ENCODE measurements at places on chromosomes 6 and 20.

DNA sequence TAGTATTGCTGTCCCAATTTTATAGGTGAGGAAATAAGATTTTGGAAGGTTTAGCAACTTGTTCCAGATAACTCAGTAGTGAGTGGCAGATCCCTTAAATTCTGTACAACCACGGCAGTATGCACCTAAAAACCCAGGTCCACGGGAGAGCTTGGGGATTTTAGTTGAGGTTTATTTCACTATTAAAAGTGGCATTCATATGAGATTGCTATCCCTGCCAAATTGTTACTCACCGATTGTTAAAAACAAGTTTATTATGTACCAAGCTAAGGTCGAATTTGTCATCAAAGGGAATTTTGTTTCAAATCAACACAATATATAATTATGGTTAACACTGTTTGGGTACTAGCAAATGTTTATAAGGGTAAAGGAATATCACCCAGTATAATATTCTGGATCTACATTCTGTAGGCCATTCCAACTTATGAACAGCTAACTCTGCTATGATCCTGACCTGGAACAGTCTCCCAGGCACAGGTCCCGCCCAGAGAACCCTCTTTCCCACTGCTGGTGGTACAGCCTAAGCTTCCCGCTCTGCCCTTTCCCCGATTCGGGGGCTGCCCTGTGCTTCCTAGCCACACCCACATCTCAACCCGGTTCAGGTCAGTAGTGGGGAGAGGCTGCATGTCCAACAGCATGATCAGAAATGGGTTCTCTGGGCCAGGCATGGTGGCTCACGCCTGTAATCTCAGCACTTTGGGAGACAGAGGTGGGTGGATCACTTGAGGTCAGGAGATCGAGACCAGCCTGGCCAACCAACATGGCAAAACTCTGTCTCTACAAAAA is 24.9 kb downstream of the GPLD1 start:
- no peak for DNase-seq

DNA sequence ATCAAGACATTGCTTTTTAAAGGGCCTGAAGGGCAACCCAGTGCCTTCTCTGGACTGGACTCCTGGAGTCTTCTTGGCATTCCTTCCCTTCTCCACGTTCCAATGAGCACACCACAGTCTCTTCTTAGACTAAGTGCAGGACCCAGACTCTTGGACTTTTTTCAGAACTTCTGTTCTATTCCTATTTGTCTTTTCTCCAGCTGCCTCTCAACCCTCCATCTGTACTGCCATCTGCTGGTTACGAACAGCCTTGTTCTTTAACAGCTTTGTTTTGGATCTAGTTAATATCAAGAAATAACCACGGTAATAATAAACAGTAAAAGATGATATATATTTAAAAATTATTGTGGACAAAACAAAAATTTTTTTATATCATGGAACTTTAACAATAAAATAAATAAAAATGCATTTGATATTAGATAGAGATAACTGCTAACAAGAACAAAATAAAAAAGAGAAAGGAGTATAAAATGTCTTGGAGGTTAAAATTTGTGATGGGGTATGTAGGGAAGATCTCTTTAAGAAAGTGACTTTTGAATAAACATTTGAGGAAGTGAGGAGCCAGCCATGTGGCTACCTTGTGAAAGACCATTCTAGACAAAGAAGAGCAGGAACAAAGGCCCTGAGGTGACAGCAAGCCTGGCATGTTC is 105.1 kb upstream of the HCRTR2 start:
- DNase-seq = no peak

DNA sequence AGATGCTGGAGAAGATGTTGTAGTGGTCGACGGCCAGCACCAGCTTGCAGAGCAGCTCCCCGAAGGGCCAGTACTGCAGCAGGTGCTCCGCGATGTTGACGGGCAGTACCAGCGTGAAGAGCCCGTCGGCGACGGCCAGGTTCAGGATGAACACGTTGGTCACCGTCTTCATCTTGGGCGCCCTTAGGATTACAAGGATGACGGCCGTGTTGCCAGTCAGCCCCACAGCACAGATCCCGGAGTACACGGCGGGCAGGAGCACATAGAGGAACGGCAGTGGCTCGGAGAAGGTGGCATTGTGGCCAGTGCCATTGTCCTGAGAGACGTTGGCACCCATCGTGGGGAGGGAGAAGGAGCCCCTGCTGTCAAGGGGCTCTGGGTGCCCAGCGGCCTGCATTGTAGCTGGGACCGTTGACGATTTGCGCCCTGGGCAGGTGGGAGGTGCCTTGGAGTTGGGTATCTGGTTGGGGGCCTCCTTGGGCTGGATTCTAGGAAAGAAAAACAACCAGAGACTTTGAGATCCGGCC is 867 bp downstream of the NPBWR2 start:
- DNase-seq = no peak

DNA sequence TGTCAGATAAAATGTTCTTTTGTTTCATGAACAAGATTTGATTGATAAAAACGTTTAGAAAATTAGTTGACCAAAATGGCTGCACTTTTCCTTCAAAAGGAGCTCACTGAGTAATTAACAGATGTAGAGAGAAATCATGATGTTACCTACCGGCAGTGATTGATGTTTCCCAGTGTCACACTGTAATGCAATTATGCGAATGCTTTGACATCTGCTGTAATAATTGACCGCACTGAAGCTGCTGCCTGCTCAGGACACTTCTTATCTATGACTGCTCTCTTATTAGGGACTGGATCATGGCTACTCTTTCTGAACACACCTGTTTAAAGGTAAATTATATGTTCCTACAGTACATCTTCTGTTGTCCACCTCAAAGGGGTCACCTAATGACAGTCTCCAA is 94.6 kb downstream of the GPR63 start:
- DNase-seq = no peak

GRCh38 chr6:11179419-11180202 is 52.9 kb downstream of the NEDD9 start:
- no peak for DNase-seq

DNA sequence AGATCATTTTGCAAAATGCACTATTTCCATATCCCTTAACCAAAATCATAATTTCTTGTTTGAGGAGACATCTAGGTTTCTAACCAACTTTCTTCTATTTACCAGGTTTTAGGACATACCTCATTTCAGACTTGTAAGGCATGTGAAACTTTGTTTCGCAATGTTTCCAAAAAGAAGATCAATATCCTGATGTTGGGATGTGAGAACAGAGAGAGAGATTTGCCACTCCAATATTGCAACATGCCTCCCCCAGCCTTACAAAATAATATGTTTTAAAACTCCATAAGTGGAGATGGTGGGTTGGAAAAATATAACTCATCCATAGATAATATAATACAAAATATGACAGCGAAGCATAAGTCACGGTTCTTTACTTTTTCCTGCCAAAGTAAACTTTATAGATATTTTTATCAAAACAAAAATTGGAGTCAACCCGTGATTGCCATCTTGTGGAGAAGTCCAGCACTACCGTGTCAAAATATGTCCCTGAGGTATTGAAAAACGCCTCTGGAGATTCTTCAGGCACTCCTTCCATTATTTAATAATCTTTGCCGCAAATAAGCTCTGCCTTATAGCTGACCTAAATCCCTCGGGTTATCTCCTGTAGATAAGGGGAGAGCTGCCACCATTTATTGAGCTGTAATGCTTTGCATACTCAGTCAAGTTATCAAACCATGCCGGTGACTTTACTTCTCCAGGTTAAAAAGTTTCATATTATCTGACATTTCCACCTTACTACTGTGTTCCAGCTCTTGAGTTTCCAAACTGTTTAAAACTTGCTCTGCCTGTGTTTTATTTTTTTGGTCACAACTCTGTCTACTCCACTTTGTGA is 534.2 kb downstream of the HACE1 start:
- DNase-seq = no peak

GRCh38 chr20:58722877-58723627 is 30.5 kb downstream of the NPEPL1 start:
- no peak for DNase-seq

DNA sequence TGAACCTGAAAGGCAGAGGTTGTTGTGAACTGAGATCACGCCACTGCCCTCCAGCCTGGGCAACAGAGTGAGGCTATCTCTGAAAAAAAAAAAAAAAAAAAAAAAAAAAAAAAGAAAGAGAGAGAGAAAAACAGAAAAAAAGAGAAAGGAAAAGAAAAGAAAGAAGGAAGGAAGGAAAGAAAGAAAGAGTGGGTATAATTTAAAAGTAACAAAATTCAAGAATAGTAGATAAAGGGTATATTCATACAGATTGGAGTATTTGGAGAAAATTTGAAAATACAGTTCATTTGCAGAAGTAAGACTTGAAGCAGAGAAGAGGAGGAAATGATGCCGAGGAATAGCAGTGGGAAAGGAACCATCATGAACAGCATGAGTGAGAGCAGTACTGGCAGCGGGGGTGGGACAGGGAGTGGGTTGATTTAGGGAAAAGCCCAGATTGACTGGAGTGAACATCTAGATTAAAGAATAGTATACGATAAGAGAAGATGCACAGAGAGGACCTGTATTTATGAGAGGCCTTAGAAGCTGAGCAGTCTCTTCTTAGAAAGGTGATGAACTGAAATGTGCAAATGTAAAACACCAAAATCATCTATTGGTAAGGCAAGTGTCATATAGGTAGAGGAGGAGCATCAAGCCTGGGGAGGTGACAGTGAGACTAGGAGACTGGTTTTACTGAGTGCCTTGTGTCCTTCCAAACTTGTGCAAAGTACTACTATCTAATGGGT is 17.8 kb upstream of the HLA-DRB1 start:
- DNase-seq = no peak

DNA sequence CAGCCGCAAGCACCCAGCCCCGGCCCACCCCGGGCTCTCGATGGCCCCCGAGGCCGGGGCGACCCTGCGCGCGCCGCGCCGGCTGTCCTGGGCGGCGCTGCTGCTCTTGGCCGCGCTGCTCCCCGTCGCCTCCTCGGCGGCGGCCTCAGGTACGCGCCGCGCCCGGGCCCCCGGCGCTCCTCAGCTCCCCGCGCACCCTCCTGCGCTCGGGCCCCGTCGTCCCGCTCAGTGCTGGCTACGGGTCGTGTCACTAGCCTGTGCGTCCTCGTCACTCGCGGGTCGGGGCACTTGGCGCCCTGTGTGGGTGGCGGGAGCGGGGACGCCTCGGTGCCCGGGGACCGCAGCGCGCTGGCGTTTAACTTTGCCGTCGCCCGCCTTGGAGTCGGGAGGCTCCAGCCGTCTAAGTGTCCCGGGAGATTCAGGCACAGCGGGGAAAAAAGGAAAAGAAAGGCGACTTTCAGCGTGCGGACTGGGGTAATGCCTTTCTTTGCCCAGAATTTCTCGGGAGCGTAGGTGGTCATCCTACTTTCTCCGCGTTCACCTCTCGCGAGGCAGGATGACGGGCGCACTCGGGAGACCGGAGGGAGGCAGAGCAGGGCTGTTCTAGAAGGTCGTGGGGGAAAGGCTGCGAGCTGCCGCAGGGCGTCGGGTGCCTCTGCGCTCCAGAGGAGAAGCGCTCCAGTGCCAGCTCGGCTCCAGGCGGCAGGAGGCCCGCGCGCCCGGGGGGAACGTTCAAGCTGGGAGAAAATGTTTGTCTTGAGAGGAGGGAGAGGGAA is 545 bp downstream of the FNDC1 start:
- no peak for DNase-seq

DNA sequence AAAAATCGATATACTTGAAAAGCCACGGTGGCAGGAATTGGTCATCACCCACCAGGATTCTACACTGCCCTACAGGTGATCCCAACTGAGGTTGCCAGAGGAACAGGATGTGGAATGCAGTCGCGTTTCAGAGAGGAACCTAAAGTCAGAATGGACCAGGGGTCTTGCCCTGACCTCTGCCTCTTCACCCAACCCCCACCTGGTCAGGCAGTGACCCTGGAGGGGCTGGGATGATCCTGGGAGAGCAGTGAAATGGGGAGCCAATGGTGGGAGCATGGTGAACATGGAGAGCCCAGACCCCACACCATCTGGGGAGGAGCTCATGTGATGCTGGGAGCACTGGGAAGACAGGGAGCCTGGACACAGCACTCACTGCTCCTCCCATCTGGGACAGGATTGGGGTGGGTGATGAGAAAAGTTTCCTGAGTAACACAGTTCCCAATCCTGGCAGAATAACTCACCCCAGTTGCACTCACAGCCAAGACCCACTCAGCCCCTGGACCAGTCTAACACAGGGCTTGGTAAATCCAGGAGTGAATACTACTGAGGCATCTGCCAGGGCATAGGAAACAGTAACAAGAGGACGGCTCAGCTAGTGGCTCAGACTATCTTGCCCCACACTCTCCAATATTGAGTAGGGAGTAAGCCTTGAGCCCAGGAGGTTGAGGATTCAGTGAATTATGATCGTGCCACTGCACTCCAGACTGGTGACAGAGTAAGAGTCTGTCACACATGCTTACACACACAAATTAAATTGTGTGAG is 1.7 kb upstream of the ULBP2 start:
- no peak for DNase-seq

- DNase-seq = no peak
Observed at GRCh38 chr6:165664559-165665383, 1.7 kb upstream of the PDE10A start.

DNA sequence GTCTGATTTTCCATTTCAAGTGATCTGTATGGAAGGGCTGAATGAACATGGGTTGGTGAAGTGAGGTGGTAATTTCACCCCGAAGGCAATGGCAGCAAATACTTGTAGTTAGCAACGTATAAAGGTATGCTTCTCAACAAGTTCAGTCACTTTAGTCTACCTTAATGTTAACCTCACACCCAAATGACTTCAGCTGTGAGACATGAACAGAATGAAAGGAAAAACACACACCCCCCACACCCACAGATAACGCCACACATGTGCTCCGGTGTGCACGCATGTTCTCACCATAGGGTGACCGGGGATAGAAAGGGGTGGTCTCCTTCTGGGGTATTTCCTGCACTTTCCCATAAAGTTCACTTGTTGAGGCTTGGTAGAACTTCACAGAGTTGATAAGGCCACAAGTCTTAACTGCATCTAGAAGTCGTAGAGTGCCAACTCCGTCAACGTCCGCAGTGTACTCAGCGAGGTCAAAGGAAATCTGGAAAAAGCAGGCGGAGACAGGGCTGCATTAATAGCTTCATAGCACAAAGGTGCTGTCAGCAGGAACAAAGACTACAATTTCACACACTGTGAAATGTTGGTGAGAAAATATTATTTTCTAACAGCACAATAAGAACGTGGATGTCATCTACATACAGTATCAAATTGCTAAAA is 284.8 kb downstream of the GMDS start:
- no peak for DNase-seq

DNA sequence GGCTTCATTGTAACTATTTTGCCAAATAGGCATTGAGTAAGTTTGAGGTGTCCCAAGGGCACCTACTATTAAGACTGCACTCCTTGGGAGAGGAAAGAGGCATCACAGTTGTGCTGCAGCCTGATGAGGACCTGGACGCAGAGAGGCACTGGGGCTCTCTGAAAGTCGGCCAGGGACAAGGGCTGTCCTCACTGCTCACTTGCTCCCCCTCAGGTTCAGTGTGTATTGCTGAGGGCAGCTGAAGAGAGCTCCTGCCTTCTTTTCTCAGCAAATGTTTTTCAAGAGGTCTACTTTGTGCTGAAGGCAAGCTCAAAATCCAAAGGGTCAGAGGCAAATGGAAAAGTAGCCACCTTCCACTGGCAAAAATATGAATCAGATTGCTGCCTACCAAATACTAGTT is 331.8 kb downstream of the RIMS1 start:
- DNase-seq = no peak

DNA sequence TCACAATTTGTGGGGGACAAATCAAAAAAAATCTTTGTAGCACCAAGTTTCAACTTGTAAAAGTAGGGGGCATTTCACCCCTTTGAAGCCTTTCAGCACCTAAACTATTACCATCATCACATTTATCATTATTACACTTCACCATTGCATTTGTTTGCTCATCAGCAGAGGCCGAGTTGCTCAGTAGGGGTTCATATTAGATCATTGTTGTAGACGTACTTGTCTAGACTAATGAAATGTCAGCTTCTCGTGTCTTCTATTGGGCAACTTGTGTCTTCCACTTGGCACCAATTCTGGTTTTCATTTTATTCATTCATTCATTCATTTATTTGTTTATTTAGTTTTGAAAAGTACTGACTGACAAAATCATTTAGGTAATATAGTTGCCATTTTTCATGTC is 338.3 kb upstream of the KCNQ5 start:
- no peak for DNase-seq

All from T-helper 22 cell (primary cell).